ENCODE measurements at places on chromosomes 16 and 17.

DNA sequence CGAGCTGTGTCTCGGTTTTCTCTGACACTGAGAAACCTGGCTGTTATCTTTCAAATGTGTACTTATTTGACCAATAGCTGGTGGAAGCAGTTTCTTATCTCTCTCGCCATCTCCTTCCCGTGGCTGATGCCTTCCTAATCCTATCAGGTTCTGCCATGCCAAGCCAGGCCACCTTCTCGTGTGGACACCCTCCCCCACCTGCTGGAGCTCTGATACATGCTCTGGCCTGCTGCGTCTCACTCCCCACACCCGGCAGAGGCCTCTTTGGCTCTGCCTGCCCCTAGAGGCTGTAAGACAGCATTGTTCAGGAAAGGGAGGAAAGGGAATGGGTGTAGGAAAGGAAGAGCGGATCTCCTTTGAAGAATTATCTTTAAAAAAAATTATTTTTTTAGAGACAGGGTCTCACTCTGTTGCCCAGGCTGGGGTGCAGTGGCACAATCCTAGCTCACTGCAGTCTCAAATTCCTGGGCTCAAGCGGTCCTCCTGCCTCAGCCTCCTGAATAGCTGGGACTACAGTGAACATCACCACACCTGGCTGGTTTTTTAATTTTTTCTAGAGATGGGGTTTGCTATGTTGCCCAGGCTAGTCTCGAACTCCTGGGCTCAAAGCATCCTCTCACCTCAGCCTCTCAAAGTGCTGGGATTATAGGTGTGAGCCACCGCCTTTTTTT is 7.5 kb upstream of the ARMC5 start:
- no peak for DNase-seq

DNA sequence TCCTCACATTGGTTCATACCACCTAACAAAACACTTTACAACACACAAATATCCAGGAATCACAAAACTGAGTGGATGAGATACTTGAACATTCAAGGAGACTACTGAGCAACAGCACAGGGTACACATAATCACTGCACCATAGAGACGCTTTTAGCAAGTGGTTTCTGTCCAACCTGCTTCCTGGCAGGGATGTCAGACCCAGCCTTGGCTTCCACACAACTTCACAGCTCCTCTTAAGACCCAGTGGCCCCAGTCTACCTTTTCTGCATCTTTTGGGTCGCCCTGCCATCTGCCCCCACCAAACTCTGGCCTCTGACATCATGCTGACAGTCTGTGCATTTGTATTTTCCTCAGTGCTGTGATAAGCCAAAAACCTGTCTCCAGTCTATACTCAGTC is 5.9 kb upstream of the CORO6 start:
- DNase-seq, result no peak

DNA sequence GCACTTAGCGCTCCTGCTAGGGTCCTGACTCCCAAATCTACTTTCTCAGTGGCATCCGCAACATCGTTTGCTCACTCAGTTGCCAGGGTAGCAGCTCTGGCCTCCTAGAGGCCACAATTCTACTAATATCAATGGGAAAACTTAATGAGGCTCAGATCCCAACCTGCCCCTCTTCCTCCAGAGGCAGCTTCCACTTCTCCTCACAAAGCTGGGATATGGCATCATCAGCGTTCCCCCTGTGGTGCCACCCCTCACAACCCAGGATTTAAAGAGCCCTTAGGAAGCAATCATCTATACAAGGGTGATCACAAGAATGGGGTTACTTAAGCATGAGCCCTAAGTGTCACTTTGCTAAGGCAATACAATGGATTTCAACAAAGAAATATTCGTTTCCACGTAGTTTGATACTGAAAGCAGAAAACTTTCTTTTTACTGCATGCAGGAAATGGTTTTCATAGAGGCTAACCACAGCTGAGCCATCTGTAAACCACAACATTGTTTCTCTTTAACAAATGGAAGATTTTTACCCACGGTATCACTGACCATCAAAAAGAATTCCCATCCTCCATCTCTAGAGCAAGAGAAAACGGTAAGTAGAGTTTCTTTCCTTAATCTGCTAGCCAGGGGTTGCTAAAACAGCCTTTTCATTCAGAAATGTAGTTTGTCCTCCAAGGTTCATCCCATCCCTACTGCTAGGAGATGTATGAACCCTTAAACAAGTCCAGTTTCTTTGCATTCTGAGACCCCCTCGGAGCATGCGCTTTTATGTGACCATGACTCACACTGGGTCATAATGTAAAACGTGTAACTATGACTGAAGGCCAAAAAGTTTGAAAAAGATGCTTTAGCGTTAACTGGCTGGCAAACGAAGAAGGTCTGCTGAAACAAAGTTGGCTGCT is 68.3 kb upstream of the BCAR1 start:
- no peak for DNase-seq

- no peak for DNase-seq
Observed at GRCh38 chr16:23534868-23535860, 22.0 kb downstream of the EARS2 start.

GRCh38 chr17:63841350-63842172 is 924 bp downstream of the SMARCD2 start:
- DNase-seq, result peak; percentile 26

GRCh38 chr16:10945065-10945787 is 862 bp downstream of the CLEC16A start:
- DNase-seq, result no peak

DNA sequence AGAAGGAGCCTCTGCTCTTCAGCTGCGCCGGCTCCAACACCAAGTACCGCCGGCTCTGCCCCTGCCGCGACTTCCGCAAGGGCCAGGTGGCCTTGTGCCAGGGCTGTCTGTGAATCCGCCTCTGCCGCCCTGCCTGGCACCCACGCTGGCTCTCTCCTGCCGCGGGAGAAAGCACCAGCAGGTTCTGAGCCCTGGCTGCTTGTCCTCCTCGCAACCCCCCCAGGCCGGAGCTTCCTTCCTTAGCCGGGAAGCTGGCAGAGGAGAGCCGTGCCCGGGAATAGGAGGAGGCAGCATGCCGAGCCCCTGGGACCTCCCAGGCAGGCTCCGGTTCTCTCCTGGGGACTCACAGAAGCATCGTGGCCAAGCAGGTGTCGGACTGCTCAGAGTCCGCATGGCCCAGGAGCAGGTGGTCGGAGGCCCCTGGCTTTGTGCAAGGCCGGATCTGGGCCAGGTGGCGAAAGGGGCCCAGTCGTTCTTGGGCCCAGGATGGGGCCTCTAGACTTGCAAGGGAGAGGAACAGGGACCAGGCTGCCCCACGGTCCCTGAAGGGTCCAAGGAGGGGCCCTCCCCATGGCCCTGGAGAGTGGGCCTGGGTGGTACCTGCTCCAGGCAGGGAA is 80.6 kb downstream of the MGAT5B start:
- DNase-seq, result no peak

DNA sequence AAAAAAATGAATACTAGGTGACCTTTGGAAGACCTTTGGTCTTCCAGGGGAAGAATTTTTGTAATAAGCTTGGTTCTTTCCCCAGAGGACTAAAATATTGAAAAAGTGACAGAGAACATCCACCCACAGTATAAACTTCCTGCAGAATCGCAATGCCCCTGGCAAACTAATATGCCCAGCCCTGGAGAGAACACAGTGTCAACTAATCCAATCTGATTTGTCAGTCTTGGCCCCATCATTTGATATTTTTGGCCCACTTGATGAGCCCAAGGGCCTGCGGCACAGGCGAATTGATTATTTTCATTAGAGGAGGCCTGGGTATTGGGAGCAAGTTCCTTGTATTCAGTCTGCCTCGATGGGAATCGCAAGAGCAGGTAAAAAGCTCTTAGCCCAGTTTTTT is 98.4 kb downstream of the MAP2K6 start:
- DNase-seq, result no peak

DNA sequence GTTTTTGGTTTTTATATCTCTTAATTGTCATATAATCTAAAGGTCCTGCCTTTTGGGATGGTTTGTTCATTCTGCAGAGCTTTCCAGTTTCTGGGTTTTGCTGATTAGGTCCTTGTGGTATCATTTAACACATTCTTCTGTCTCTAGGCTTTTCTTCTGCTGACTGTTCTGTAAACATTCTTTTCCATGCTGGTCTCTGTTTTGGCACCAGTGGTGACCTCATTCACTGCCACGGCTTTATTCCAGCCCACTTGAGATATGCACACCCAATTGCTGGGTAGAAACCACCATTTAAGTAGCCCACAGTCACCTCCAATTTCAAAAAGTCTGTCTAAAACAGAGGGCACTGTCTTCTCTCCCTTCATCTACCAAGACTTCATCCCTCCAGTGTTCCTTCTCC is 31.1 kb upstream of the COX10 start:
- DNase-seq, result no peak

DNA sequence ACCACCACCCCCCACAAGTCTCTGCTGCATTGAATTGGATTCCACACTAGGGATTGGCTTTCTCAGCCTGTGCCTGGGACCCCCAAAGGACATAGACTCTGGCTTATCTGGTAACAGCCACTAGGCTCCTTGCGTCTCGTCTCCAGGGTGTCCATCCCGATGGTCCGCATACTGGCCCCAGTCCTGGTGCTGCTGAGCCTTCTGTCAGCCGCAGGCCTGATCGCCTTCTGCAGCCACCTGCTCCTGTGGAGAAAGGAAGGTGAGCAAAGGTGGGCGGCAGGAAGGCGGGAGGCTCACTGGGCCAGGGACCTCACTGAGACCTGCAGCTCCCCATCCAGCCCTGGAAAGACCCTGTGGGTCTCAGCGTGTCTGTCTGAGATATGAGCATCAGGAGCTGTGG is 8.1 kb downstream of the CD300LG start:
- DNase-seq, result no peak

DNA sequence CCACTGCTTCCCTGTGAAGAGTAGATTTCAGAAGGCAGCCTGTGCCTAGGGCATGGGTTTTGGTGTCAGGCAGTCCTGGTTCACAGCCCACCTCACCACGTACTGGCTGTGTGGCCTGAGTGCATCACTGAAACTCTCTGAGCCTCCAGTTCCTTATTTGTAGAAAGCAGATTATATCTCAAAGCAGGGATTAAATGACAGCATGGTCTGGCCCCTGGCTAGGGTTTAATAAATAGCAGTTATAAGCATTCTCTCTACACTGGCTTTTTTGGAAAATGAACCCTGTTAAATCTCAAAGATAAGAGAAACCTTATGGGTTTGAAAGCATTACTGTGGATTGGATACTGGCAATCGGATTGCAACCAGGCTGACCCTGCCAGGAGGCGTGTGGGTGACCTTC is 2.9 kb upstream of the MT1M start:
- DNase-seq, result no peak

GRCh38 chr17:58051468-58051867 is 31.8 kb upstream of the DYNLL2 start:
- DNase-seq, result no peak

- DNase-seq, result no peak
Observed at GRCh38 chr17:40952154-40952553, 14.6 kb downstream of the KRT39 start.

- peak; percentile 34 for DNase-seq
Observed at GRCh38 chr16:19294156-19294649, 8.7 kb downstream of the CLEC19A start.

GRCh38 chr17:8892338-8892690 is 24.8 kb upstream of the PIK3R6 start:
- DNase-seq, result no peak

GRCh38 chr17:15406081-15406480 is 61.3 kb downstream of the CDRT4 start:
- no peak for DNase-seq

- DNase-seq, result no peak
Observed at GRCh38 chr17:312476-313148, 40.0 kb downstream of the RPH3AL start.

DNA sequence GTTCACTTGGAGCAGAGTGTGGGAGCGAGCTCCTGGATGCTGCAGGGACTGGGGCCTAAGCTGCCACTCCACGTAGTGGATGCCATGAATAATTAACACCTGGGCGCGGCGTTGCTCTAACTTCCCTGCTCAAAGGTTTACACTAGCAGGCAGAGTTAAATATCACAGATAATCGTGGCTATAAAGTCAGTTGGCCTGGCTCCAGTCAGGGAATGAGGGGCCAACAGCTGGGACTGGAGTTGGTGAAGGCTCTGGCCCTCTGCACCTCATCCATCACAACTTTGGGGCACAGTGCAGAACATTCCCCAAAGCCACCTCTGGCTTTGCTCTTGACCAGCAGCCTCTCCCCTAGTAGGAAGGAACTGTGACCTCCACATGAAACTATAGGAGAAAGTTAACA is 10.9 kb downstream of the HOXB4 start:
- no peak for DNase-seq

DNA sequence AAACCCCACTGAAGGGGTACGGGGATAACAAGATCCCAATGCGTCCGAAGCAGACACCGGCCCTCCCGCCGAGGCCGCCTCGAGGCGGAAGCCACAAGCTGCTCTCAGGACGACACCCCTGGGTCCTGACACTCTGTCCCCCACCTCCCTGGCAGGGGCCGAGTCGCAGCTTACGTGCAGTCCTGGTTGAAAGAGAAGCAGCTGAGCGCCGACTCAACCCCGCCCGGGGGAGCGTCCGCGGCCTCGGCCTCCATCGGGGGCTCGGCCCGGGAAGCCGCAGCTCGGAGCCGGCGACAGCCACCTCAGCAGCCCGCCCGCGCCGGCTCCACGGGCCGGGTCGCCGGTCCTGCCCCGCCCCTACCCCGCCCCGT is at the start of gene WIPI1:
TSS of gene WIPI1 (minus strand) at position 329 of the 371 bp plus-strand sequence. CDS start at position 254, 75 bp downstream.
- DNase-seq, result no peak

DNA sequence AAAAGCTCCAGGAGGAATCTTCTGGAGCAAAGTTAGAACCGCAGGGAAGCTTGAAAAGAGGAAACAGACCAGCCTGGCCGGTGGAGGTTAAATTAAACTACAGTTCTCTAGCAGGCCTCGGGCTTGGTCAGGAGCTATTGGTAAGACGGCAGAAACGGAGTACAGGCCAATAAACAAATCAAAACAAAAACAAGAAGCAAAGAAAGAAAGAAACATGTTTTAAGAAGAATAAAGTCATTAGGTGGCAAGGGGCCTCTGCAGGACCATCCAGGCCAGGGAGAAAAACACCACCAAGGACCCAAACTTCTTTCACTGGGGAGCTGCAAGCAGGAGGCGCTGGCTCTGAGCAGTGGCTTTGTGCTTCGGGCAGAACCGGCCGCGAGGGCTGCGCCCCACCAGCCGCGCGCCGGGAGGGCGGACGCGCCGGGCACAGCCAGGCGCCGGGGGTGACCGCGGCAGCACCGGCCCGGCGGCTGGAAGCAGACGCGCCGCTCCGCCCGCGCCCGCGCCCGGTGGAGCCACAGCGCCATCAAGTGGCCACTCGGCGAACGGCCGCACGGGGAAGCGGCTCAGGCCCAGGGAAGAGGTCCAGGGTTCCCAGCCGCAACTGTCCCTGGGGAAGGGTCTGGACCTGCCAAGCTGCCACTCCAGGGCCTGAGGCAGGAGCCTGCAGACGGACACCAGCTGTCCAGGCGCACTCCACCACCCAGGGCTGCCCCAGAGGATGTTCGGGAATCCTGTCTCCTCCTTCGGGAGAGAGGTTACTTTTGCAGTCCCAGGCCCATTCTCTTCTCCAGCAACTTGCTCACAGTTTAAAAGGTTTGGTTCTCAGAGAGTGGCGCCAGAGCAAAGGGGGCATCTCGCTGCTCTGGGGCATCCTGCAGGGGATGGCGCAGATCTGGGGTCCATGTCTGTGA is 419.4 kb downstream of the SOX9 start:
- peak; percentile 76 for DNase-seq

DNA sequence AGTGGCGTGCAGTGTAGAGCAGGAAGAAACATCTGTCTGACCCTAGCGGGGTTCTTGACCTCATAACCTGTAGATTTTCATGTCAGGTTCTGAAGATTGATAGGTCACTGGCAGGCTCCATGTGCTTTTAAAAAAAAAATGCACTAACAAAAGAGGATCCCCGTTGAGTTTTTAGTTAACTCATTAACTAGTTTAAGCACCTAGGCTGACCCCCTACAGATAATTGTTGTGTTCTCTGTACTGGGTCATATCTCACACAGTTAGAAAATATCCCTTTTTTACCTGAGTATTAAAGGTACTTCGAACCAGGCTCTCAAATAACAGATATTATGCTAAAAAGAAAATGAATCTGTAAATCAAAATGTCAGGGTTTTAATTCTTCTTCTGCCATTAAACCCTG is 676.6 kb downstream of the CDH11 start:
- DNase-seq, result no peak
